HepG2 (cell line): ENCODE measurements at places on chromosomes 11 and 22. TPM values are rescaled to one million over a fixed set of nuclear protein-coding genes. Genes with fewer than 3 reads are reported as not detected.

Gene KRTAP5-1
- not detected in 2 replicates for total RNA-seq

Gene ANKRD13D
- 4.8 and 18.6 TPM in 2 replicates for total RNA-seq

Gene DDIAS
- total RNA-seq = 13.0 and 23.5 TPM in 2 replicates

Gene PHRF1
- total RNA-seq = 13.7 and 16.7 TPM in 2 replicates

Gene HBE1
- total RNA-seq = 0.35 and 0.52 TPM in 2 replicates

Gene HTR3A
- total RNA-seq = not detected in 2 replicates

Gene PATE3
- total RNA-seq = not detected in 2 replicates

Gene NLRP14
- not detected in 2 replicates for total RNA-seq

Gene STK33
- total RNA-seq = 12.6 and 15.9 TPM in 2 replicates

Gene RAB30
- total RNA-seq = 5.0 and 8.8 TPM in 2 replicates

Gene CCDC81
- total RNA-seq = 0.15 and 0.18 TPM in 2 replicates

Gene KCNK4
- total RNA-seq = not detected in 2 replicates

Gene CD3E
- not detected in 2 replicates for total RNA-seq

Gene CNTF
- total RNA-seq = 1.5 and 2.3 TPM in 2 replicates

Gene CASTOR1
- total RNA-seq = 1.1 and 2.6 TPM in 2 replicates

Gene ROBO4
- 0.07 TPM in 1 of 2 replicates, not detected in the other for total RNA-seq

Gene SLC5A12
- total RNA-seq = not detected in 2 replicates

Gene CHRNA10
- total RNA-seq = 0.27 and 0.71 TPM in 2 replicates

Gene RBM4
- 136 and 138 TPM in 2 replicates for total RNA-seq

Gene FAM180B
- 0.40 and 0.42 TPM in 2 replicates for total RNA-seq

Gene MGAT3
- 0.15 TPM in 1 of 2 replicates, not detected in the other for total RNA-seq

Gene APOA1
- 2,184 and 5,485 TPM in 2 replicates for total RNA-seq

Gene YPEL4
- not detected in 2 replicates for total RNA-seq

Gene RFPL1
- total RNA-seq = not detected in 2 replicates

Gene TNNT3
- total RNA-seq = not detected in 2 replicates

Gene WT1
- total RNA-seq = 0.31 and 0.38 TPM in 2 replicates

Gene TMEM80
- total RNA-seq = 2.7 and 5.6 TPM in 2 replicates

Gene MAPK8IP2
- total RNA-seq = 2.1 and 2.6 TPM in 2 replicates

Gene DRD4
- 0.13 TPM in 1 of 2 replicates, not detected in the other for total RNA-seq

Gene CARNS1
- total RNA-seq = not detected in 2 replicates

Gene GP1BB
- not detected in 2 replicates for total RNA-seq

Gene CHADL
- 2.9 and 8.1 TPM in 2 replicates for total RNA-seq

Gene TMPRSS5
- 0.40 TPM in 1 of 2 replicates, not detected in the other for total RNA-seq

Gene APOL4
- total RNA-seq = 0.45 and 0.77 TPM in 2 replicates

Gene OR52E4
- not detected in 2 replicates for total RNA-seq

Gene FZD4
- total RNA-seq = 34.7 and 46.5 TPM in 2 replicates

Gene RIBC2
- total RNA-seq = 0.55 and 0.81 TPM in 2 replicates

Gene CRYAB
- 0.55 and 0.69 TPM in 2 replicates for total RNA-seq

Gene FGF4
- not detected in 2 replicates for total RNA-seq

Gene MPZL3
- total RNA-seq = 6.6 and 9.3 TPM in 2 replicates

Gene C11orf65
- total RNA-seq = 0.34 and 0.42 TPM in 2 replicates

Gene HTATIP2
- not detected in 2 replicates for total RNA-seq

Gene PATE2
- not detected in 2 replicates for total RNA-seq

Gene ABTB2
- total RNA-seq = 5.1 TPM in 2 replicates

Gene ZBTB16
- total RNA-seq = not detected in 2 replicates

Gene BBS1
- total RNA-seq = 8.1 and 14.1 TPM in 2 replicates

Gene MACROD1
- total RNA-seq = 34.5 and 39.6 TPM in 2 replicates

Gene TYR
- total RNA-seq = not detected in 2 replicates

Gene PHETA2
- 0.07 TPM in 1 of 2 replicates, not detected in the other for total RNA-seq

Gene AKIP1
- 20.3 and 21.6 TPM in 2 replicates for total RNA-seq

Gene CBX7
- 0.20 and 0.35 TPM in 2 replicates for total RNA-seq

Gene C11orf16
- not detected in 2 replicates for total RNA-seq
